ENCODE measurements at places on chromosomes 1 and 21.
A peak's percentile ranks its signal among the peaks of the same experiment; 100 is the strongest.

- no peak for DNase-seq
Measured at GRCh38 chr1:214991691-214992315, 90.7 kb upstream of the KCNK2 start.

DNA sequence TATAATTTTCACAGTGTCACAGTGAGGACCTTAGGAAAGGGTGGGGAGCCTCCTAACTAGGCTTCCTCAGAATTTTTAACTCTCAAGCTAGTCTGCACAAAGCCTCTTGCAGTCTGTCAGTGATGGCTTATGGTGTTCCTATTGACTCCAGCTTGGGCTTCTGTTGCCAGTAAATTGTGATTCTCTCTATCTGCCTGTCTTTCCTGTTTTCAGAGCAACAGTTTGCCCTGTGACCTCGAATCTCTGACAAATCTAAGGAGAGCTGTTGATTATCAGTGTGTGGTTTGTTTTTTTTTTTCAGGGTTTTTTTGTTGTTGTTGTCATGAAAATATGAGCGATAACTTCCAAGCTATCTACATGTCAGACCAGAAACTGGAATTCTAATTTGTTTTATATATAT lies 423.2 kb upstream of the B3GALT2 start:
- DNase-seq: no peak

DNA sequence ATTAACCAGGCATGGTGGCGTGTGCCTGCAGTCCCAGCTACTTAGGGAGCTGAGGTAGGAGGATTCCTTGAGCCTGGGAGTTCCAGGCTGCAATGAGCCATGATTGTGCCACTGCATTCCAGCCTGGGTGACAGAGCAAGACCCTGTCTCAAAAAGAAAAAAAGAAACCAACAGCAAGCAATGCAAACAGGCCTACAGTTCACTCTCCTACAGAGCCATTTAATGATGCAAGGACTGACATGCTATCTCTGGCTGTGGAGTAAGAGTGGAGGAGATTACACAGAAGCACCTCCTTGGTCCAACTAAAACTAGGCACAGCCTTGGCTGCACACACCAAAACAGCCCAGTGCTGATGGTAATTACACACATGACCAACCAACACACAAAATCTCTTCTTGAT lies 127.5 kb upstream of the SOD1 start:
- no peak for DNase-seq

DNA sequence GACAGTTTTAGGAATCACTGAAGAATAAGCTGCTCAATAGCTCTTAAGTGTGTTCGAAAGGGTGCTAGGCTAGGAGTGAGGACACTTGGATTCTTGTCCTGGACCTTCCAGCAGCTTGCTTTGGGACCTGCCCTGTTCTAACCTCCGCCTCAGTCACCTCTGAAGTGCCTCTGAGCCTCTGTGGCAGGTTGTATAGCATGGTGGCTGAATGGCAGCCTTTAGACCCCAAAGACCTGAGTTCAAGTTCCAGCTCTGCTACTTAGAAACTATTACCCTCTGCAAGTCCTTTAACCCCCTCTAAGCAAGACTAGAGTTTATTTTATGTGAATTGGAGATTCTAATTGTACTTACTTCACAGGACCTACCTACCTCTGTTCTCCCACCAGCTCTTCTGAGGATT lies 81.5 kb downstream of the RRAGC start:
- no peak for DNase-seq

DNA sequence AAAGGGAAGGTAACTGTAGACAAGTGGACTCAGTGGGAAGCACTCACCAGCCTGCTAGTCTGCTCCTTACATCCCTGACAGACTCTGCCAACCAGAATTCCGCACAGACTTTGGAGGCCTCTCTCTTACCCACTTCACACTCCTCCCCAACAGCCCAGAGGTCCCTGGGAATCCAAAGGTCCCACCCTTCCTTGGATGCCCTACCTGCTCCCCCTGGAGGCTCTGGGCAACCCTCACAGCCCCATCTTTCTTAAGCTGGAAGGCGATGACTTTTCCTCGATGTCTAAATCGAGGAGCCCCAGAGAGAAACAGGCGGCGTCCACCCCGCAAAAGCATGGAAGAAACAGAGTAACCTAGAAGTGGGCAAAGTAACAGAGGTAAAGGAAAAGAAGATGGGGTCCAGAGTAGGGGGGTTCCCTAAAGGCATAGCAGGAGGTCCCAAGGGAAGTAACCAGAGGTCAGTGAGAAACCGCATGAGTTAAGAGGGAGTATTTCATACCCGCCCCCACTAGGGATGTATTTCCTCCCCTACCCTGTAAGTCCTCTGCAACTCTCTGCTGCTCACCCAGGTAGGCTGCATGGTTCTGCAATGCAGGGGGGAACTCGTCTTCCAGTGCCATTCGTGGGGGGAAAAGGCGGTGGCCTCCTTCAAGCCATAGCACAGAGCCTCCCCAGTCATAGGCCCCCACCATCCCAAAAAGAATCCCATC lies 8.4 kb downstream of the ITGA10 start:
- no peak for DNase-seq

- no peak for DNase-seq
Measured at GRCh38 chr1:93591676-93592550, 89.7 kb downstream of the BCAR3 start.

- no peak for DNase-seq
Measured at GRCh38 chr1:229101011-229101871, 169.7 kb upstream of the RAB4A start.

DNA sequence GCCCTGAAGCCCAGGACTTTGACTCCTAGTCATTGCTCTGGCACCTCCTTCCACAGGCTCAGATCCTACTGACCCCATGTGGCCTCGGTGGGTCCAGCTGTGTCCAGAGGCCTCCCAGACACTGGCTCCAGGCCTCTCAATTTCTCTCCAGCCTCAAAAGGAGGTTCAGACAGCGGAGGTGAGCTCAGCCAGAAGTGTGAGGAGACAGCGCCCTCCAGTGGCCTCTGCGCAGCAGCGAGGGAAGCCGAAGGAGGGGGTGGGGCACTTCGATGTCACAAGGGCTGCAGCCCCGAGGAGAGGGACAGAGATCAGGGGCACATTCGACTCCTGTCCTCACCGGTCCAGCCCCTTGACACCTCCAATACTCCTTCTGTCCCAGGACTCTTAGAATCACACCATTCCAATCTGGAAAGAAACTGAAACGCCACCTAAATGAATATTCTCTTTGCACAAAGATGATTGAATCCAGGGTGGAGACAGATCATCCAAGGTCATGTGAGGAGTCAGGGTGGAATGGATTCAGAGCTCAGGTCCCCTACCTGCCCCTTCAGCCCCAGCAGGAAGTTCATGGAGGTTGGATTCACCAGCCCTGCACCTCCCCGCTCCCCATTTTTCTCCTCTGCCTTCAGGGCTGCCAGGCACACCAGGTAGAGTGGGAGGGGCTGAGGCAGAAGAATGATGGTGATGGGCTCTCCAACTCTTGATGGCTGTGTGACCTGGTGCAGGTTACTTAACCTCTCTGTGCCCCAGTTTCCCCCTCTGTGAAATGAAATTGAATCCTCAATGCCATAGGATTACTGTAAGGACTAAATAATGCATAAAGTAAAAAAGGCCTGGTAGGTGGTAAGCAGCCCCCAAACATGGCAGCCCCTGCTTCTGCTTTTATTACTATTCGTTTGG lies 34.8 kb upstream of the ZBTB40 start:
- DNase-seq: peak; percentile 47

DNA sequence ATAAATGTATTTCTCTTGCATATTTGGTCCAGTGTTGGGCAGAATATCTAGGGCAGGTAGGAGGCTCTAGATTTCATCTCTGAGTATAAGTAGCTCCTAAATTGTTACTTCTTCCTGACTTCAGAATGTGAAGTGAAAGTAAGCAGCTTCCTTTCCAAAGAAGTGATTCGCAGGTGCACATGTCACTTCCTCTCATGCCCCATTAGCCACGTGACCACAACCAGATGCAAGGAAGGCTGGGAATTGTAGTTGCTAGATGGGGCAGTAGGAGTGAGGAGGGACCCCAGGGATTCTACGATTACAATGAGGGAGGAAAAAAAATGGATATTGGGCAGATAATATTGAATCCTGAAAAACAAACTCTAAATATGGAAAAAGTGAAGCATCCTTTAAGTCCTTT lies 113.2 kb upstream of the CYYR1 start:
- DNase-seq: no peak

DNA sequence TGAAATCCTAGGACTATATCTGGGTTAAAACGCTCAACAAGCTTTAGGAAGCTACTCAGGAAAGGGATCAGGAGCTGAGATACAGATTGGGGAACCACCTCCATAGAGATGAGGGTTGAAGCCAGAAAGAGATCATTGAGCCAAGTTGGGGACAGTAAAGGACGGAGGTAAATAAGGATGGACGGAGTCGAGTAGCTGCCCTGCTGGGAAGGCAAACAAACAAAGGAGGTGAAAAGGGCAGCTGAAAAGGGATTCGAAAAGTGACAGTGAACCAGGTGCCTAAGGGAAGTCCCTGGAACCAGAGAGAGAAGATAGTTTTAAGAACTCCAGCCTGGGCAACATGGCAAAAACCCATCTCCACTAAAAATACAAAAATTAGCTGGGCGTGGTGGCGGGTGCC lies 6.3 kb upstream of the CAMSAP2 start:
- no peak for DNase-seq
